ENCODE measurements at places on chromosomes 4 and X. TPM values are rescaled to one million over a fixed set of nuclear protein-coding genes. Genes with fewer than 3 reads are reported as not detected.

Gene GRIA3
- not detected for total RNA-seq

Gene MORF4L2
- 916 TPM for total RNA-seq

DNA sequence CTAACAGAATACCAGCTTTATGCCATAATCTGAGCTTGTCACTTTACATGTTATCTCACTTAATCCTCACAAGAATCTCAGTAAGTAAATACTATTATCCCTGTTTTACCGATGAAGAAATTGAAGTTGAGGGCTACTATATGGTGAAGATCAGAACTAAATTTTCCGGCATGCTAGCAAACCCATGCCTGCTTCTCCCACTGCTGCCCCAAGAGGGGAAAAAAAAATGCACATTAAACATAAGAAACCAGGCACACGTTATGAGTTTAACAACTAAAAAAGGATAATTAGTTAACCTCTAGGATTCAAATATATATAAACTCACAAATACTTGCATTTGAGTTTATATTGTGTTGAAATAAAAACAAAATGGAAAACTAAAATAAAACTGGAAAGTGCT lies 10.8 kb downstream of the SLC10A7 start:
- no peak for DNase-seq

DNA sequence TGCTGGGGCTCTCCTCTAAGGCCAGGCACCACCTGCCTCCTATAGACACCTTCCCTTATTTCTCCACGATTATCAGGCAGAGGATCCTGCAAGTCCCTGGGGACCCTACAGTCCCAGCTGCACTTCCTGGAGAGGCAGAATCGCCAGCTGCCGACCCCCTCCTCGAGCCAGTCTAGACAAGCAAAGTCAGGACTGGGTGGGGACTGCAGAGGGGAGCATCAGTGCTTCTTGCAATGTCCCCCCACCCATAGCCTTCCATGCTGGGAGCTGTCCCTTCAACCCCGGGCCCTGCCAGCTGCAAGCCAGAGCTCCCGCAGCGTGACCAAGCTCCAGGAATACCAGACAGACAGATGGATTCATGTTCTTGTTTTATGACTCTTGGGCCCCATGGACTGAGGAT lies 1.4 kb upstream of the CRMP1 start:
- DNase-seq: no peak

DNA sequence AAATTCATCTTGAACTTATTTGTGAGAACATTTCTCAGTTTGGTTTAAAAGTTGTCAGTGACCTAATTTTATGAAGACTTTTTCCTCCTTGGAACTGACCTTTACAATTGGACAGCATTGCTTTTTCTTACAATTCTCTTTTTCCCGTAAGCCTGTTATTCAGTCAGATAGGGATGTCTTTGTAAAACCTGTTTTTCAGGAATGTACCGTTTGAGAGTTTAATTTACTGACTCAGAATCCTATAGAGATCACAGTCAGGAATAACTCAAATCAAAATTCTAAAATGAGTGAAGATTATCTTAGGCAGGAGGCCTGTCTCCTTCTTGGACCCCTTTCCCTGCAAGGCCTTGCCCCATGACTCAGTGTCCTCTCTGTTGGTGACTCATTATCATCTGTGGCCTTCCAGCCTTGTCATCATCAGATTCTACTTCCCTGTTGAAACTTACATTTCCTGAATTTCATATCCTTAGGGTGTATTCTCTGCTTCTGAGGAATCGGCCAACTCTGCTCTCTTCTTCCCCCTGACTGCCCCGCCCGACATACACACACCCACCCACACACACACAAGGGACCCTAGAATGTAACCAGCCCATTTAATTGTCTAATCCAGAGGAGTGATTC lies 99.8 kb downstream of the ARHGAP10 start:
- DNase-seq: peak; percentile 72

- DNase-seq: no peak
Observed at GRCh38 chr4:96406742-96407141, 566.8 kb downstream of the PDHA2 start.

- no peak for DNase-seq
Observed at GRCh38 chrX:16082470-16083085, 40.8 kb upstream of the GRPR start.

DNA sequence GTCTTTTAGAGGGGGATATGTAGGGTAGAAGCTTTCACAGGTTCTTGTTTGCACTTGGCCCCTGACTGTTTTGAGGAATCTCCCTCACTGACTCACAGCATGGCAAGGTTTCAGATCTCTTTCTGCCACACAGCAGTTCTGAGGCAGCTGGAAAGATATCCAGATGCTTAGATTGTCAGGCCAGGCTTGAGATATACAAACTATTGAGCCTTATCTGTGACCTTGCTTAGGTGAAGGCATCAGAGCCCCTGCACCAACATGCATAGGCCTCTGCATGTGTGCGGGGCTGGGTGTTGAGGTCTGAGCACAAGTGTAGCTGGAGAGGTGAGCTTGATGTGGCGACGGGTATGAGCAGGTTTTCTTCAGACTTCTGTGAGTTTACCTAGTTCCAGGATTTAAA lies 80.9 kb upstream of the MSANTD1 start:
- peak; percentile 12 for DNase-seq
